Right lung (tissue), 10 donors: ENCODE measurements at places on chromosomes 11 and 22. TPM values are rescaled to one million over a fixed set of nuclear protein-coding genes. Genes with fewer than 3 reads are reported as not detected.

Gene NUDT8
- polyA plus RNA-seq, result 3.4 TPM

Gene MGAT3
- polyA plus RNA-seq, result 8.5 TPM

DNA sequence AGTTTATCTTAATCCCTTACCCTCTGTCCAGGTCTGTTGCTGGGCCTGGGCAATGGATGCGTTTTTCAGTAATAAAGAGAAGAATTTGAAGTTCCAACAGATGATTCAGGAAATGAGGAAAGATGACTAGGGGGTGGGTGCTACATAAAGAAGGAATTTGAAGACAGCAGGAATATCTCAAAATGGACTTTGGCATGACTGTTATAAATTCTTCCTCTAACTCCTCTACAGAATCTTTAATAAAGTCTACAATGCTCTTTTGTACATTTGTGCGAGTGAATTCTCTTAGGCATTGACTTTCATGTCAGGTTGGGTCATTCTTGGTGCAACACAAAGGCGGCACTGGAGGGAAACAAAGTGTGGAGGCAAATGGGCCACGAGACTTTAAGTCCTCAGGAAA is 35.1 kb upstream of the PRSS23 start:
- no peak for DNase-seq

- no peak for DNase-seq
These were observed 33.7 kb upstream of the LINC01488 start for GRCh38 chr11:69447786-69448185.

DNA sequence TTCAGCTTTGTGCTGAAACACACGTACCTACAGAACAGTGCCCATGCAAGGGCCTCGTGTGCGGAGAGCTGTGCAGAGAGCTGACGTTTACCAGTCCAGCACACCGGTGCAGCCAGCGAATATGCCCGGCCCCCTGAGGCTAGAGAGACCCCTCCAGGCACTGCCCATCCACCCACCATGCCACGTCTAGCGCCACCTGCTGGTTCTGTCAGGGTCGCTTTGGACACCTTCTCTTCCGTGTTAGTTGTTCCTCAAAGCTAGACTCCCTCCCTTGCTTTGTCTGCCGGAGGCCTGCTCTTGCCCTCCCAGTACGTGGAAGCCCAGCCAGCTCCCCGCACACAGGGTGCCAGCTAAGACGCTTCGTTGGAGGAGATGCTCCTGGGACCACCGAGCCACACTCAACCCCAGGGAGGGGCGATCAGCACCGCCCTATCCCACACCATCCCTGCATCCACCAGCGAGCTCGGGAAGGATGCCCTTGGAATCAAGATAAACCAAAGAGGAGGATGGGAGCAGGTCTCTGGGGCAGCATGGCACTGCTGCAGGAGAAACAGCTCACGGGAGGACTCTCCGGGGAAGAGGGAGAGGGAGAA is 43.4 kb downstream of the CPT1A start:
- DNase-seq, result no peak

GRCh38 chr11:67119585-67120391 is 725 bp downstream of the KDM2A start:
- peak; percentile 31 for DNase-seq
